ENCODE measurements at places on chromosomes 2 and 18.

DNA sequence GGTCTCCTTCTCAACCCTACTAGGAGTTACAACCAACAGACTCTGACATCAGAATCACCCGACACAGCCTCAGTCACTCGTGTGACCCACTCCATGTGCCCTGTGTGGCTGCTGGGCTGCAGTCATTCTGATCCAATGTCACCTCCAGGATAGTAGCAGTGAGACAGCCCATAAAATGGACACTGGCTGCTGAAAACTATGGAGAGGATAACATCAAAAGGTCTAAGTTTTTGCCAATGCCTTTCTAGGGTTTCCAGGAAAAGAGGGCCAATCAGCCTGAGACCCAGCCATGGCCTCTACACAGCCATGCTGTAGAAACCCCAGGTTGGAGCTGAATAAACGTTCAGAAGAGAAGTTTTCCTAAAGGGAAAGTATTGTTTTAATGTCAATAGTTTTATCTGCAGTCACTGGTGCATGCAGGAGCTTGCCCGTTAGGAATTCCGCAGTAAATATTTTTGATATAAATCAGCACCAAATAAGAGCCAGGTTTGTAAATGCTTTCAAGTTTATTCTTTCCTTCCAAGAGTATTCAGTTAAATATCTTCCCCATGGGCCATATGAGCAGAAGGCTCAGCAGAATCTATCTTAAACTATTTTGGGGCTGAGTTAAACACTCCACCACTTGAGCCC lies 92.2 kb upstream of the PID1 start:
- no peak for DNase-seq

GRCh38 chr2:3703236-3703756 lies at the start of gene DCDC2C:
DCDC2C (plus strand) TSS chr2:3703575; CDS start chr2:3703752, 177 bp downstream.
- no peak for DNase-seq

- DNase-seq: no peak
Observed at GRCh38 chr2:15242936-15243461, 318.1 kb downstream of the NBAS start.

DNA sequence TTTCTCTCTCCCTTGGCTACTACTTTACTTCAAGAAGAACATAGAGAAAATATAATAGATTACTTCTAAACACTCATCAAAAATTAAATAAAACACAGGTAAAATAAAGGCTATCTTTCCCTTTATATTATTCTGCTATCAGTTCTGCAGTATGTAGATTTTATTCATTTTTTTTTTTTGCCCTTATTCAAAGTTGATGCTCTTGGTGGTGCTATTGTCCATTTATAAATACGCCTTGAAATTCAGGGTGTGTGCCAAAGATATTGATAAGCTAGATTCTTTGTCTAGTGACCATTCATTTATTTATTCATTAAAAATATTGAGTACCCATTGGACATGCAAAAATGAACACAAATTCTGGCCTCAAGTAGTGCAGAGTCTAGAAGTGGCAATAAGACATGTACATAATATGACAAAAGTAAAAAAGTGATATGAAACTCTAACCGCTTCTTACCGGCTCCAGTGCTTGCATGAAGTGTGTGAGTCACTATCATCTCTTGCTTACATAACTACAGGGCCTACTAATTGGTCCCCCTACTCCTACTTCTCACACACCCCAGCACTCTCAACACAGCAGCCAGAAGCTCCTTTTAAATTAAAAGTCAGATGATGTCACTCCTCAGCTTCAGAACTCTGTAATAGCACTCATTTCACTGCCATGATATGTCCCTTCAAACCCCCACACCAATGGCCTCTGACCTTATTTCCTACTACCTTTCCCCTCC lies 208.3 kb upstream of the FANCL start:
- DNase-seq: no peak

- DNase-seq: no peak
Observed at GRCh38 chr18:10006311-10006893, 92.6 kb downstream of the VAPA start.

DNA sequence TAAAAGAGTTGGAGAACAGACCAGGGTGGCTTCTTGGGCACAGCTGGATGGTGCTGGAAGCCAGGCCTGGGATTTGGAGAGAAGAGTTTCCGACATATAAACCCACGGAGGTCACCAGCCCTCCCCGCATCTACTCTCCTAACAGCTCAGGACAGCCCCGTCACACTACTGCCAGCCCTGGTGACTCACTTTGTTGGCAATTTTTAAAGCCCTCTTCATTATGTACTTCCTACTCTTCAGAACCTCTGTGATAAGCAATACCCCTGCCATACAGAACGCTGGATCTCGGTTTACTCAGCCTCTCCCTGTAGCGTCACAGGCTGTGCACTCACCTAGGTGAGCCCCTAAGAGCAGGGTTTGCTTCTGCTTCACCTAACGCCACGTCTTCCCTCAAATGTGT lies 48.1 kb downstream of the ID2 start:
- DNase-seq: no peak

DNA sequence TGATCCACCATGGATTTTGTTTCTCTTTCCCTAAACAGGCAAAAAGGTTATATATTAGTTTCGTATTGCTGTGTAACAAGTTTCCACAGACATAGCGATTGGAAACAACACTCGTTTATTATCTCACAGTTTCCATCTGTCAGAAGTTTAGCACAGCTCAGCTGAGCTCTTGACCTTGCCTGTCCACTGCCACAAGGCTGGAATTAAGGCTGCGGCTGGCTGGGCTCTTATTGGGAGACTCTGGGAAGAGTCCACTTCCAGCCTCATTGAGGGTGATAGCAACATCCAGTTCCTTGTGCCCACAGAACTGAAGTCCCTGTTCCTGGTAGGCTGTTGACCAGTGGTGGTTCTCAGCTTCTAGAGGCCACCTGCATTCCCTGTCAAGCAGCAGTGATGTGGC lies 120.4 kb downstream of the TPGS2 start:
- no peak for DNase-seq

- DNase-seq: no peak
Observed at GRCh38 chr2:65790676-65790935, 358.2 kb upstream of the SPRED2 start.

DNA sequence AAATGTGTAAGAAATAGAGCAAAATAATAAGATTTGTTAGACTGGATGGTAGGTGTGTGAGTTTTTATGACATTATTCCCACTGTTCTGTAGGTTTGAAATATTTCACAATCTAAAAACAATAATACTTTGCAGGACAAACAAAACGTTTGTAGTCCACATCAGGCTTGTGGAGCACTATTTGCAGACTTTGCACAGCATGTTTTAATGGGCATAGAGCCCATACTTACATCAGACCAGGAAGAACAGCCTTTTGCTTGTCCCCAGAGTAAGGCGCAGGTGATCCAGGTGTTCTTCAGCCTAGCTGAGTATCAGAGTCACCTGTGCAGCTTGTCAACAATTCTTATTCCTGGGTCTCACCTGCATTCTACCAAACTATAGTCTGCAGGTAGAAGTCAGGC lies 9.1 kb upstream of the STK39 start:
- no peak for DNase-seq

- no peak for DNase-seq
Observed at GRCh38 chr2:196566961-196567666, 72.4 kb upstream of the CCDC150 start.

DNA sequence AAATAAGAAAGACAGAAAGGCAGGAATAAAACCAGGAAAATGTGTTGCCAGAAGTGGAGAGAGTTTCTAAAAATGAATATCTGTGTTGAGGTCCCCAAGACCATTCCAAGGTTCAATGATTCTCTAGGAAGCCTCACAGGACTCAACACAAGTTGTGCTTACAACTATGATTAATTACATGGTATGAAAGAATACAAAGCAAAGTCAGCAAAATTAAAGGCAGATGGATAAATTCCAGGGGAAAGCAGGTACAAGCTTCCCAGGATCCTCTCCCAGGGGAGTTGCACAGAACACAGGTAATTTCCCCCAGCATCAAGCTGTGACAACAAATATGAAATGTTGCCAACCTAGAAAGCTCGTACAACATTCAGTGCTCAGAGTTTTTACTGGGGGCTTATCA lies 154.4 kb upstream of the HNMT start:
- DNase-seq: no peak

DNA sequence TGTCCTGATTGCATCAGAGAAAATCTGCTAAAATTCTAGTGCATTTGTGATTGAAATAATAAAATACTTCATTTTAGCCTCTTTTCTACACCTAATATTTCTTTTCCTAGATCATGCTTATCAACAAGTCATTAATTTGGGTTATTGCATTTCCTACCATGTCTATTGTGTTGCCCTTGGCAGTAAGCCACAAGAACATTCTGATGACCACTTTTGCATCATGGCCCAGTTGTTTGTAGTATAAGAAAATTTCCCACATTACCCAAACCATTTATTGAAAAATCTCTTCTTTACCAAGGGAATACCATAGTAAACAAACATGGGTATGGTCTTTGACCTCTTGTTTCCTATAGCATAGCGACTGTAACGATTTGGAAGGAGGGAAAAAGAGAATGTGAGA lies 76.3 kb downstream of the R3HDM1 start:
- no peak for DNase-seq

GRCh38 chr2:63692002-63692606 lies 103.3 kb downstream of the MDH1 start:
- peak; percentile 22 for DNase-seq

DNA sequence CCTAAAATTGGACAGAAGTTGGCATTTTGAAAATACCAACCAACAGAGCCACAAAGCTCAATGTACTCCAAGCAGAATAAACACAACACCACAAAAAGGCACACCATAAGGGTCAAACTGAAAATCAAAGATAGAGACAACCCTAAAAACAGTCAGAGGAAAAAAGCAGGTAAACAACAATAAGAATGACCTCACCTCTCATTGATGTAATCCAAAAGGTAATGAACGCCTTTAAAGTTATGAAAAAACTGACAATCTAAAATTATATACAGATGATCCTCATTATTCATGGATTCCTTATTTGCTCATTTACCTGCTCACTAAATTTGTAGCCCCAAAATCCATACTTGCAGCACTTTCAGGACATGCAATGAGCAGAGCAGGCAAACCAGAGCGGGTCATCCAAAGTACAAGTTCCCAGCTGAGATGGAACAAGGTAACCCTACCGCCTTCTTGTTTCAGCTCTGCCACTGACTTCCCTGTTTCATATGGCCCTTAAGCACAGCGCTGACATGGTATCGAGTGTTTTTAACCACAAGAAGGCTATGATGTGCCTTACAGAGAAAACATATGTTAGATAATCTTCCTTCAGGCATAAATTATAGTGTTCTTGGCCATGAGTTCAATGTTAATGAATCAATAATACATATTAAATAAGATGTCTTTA lies 17.0 kb downstream of the RTN4 start:
- DNase-seq: no peak

DNA sequence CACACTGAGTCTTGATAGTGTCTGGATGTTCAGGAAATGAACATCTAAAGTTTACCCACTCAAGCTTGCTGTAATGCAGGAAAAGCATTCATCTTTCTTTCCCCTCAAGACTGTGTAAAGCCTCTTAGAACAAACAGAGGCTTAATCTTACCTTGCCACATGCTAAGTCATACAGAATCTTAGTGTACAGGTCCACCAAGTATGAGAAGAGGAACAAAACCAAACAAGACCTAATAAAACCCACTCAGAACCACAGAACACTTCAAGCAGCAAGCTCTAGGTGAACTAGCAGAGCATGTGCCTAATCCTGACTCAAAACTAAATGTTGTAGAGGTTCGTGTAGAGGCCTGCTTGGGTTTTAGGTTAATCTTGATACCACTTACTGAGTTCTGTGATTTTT lies 97.6 kb downstream of the SPTBN1 start:
- DNase-seq: no peak

- DNase-seq: no peak
Observed at GRCh38 chr2:30701782-30702181, 105.5 kb downstream of the CAPN13 start.

GRCh38 chr2:201128933-201129505 lies 13.1 kb downstream of the CFLAR start:
- DNase-seq: peak; percentile 37

DNA sequence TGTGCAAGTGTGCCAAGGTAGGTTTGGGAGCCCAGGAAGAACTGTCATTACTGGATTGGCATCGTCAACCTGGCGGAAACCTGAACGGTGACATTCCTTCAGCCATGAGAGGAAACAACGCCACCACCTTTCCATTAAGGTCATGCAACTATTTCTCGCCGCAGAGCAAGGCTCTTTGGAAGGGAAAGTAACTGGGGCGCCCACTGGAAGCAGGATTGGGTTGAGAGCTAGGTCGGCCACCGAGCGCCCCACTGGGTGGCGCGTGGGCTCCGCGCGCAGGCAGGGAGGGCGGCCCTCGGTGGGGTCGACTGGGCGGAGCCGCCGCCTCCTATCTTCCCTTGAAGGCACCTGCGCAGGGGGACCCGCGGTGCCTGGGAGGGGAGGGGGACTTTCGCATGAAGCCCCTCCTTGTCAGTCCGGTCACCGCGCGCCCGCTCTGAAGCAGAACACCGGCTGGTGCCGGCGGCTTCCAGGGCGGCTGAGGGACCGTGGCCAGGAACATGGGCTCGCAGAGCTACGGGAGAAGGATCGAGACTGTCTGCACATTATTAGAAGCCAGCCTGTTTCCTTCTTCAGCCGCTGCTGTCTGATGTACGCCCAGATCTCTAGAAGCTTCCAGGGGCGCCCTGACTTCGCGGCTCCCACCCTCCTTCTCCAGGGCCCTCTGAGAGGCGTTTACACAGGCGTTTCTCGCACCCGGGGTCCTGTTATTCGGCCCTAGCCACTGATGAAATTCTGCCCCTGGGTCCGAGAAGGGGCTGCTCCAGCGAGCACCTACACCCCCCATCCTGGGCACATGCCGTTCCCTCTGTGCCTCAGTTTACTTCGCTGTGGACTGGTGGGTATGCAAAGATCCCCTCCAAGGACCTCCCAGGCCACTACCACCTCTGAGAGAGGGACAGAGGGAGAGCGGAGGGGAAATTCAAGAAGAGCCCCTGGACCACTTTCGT lies 27.3 kb upstream of the MAL start:
- no peak for DNase-seq

- no peak for DNase-seq
Observed at GRCh38 chr2:238380785-238381184, 45.9 kb upstream of the ASB1 start.

- DNase-seq: no peak
Observed at GRCh38 chr2:44753552-44754285, 187.8 kb upstream of the SIX3 start.

DNA sequence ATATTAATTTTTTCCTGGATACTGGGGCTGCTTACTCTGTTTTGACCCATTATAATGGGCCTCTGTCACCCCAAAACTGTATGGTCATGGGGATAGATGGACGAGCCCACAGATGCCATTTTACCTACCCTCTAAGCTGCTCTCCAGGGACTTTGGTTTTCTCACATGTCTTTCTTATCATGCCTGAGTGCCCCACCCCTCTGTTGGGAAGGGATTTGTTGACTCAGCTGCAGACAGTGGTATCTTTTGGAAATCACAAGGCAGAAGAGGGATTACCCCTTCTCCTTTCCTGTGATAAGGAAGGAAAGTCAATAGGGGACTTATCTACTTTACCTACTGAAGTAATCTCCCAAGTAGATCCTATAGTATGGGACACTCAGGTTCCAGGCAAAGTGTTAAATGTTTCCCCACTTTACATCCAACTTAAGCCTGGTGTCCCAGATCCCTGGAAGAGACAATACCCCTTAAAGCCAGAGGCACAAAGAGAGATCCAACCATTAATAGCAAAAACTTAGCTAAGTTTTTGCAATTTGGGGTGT lies 182.7 kb downstream of the RNF152 start:
- DNase-seq: no peak

GRCh38 chr2:152042636-152043615 lies 55.9 kb downstream of the CACNB4 start:
- DNase-seq: no peak

Measured in hematopoietic multipotent progenitor cell treated with erythropoietin and hydrocortisone succinate and interleukin-3 and kit ligand, for 17 days (in vitro differentiated cells).